Hypothalamus (tissue), 51 donors: ENCODE measurements at places on chromosomes 2 and 18.

DNA sequence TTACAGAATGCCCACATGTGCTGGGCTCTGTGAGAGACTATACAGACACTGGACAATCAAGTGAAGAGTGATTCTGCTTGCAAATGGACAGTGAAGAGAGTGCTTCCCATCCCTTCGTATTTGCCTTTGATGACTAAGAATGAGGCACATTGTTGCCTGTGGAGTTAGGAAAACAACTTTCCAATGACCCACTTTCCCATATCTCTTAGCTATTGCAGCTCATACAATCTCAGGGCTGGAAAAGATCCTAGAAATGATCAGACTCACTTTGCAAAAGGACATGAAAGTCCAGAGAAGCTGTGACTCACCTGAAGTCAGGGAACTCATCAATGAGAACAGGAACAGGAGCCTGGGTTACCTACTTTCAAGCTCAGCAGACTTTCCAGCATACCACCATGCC lies 440.5 kb upstream of the TCF4 start:
- no peak for DNase-seq

DNA sequence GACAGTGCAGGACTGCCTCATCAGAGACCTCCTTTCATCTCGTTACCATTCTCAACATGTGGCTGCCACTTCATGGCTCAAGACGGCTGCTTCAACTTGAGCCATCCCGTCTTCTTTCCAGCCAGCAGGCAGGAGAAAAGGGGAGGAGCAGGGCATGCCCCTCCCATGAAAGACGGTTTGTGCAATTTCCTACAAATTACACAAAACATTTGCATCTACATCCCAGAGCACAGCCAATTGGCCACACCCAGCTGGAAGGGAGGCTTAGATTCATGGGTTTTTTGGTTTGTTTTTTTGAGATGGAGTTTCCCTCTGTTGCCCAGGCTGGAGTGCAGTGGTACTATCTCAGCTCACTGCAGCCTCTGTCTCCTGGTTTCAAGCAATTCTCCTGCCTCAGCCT lies 11.8 kb downstream of the UCN start:
- DNase-seq: no peak

DNA sequence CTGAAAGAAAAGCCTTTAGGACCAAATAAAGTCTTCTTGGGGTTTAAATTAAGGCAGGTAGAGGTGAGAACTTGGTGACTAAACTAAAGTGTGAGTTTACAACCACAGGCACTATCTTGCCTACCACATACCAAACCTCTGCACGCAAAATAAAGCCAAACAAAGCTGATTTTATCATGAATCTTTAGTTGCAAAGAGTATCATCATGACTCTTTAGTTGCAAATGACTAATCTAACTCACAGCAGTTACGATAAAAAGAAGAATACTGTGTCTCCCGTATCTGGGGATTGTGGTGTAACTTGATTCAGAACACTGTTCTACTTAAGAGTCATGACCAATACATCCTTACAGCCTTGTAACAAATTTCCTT lies 11.2 kb downstream of the CFAP210 start:
- no peak for DNase-seq

- DNase-seq: no peak
Measured at GRCh38 chr2:147789287-147789686, 55.5 kb upstream of the ACVR2A start.

GRCh38 chr2:119487434-119488244 lies 36.6 kb downstream of the SCTR start:
- no peak for DNase-seq
